GM03348 (cell line): ENCODE measurements at places on chromosomes 4 and X.

- DNase-seq, result no peak
These were observed 1347.3 kb downstream of the RPA4 start for GRCh38 chrX:98231003-98231402.

DNA sequence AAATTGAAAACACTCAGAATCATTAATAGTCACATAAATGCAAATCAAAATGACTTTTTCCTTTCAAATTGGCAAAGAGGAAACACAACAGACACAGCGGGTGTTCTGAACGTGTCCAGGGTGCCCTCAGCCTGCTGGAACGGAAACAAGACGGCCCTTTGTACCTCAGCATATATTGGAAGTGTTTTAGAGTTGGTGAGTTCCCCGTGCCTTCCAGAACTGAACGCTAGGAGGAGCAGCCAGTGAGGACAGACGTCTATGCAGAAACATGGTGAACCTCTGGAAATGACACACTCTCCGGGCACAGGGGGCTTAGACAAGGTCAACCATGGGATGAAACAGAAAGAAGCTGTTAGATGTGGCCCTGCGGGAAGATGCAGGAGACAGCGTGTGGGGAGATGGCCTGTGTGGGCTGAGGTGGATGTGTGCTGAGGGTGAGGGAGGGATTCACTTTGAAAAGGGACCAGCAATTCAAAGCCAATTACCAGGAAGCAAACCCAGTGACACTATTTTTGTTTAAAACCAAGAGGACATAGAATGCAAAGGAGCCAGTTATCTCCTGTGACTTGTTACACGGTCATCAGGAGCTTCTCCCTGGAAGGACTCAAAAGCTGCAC, 40.4 kb downstream of the RNF212 start:
- peak; percentile 83 for DNase-seq

- no peak for DNase-seq
These were observed 599.9 kb upstream of the IGFBP7 start for GRCh38 chr4:57710053-57710452.

DNA sequence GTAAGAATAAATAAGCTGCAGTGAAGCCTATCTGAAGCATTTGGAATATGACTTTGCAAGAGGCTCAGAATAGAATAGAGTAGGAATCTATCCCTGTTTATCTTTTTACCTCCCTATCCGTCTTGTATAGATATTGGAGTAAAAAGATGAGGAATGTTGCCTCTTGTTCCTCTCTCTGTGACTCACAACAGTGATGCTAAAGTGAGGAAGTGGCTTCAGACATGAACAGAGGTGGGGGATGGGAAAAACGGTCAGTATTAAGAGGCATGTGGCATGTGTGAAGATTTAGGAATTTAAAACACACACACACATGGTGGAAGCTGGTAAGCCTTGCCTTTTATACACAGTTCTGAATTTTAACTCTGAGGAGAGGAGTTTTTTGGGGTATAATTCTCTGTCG, 3.8 kb upstream of the DCAF4L1 start:
- no peak for DNase-seq

DNA sequence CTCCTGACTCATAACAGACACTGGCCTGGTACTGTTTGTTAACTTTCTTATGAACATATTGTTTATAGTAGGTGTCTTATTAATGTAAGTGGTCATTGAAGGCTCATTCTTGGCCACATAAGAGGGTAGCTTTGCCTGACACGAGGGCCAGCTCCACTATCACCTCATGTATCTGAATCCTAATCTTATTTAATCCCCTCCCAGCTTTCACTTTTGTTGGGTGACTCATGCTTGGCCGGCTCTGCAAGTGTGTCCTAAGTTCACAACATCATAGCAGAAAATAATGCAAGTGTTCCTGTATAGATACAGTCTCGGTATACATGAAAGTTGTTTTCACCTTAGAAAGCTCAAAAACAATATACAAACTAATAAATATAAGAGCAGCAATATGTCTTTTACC, 283.8 kb downstream of the IQCM start:
- DNase-seq, result no peak

GRCh38 chrX:85381602-85382001, 2.1 kb upstream of the POF1B start:
- DNase-seq, result no peak

DNA sequence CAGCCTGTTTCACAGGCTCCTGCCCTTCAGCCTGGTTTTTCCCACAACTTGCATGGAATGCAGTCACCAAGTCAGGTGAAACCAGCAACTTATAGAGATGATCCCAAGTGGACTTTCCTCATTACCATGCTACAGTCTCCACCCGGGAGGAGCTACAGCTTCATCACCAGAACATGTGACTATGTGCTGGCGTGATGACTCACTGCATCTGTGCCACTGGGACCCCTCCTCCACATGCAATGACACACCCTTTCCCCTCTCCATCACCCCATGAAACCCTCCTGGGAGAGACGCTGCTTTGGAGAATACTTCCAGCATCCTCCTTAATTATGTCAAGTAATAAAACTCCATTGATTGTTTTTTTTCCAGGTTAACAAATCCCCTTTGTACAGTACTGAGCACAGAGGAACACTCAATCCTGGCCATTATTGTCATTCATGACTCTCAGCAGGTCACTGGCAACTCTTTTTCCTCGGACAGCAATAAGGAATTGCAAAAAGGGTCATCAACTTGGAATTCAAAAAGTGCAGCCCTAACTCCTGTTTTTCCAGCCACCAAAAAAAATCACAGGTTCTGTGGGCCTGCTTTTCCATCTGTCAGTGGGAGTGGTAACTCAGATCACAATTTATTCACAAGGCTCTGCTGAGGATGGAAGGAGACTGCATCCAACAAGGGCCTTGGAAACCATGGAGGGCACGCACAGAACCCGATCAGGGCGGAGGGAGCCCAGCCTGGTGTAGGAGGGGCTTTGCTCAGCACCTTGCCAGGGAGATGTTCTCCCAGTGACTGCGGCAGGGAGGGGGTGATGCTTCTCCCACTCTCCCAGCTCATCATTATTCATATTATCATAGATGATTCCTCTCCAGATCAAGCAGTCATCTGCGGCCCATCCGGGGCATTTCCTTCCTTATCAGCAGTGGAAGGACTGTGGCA, 17.4 kb downstream of the QDPR start:
- DNase-seq, result peak; percentile 51

DNA sequence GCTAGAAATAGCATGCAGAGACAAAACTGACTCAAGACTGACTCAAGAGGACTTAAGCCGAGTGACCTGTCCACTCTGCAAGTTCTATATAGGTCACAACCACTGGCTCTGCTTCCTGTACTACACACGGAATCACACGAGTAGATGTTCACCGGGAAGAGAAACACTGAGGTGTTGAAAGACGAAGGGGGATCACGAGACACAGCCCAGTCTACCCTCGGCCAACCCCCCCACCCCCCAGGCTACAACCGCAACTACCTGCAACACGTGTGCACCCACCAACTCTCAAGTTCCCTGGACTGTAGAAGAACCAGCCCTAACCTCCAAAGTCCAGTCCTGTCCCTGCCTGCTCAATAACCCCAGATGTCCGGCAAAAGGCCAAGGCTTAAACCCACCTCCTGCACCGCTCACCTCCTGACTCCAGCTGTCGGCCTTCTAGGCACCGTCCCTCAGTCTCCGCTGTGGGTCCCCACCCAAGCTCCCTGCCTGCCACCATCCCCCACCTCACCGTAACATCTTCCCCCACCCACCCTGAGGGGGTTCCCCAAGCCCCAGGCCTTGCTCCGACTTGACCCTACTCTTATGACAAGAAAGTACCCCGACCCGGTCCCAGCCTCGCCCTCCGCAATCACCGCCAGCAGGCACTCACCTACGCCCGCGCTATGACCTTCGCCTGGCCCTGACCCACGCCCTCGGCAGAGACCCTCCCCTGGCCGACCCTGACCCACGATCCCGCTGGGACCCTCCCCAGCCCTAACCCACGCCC, 739 bp downstream of the GAK start:
- DNase-seq, result peak; percentile 57

DNA sequence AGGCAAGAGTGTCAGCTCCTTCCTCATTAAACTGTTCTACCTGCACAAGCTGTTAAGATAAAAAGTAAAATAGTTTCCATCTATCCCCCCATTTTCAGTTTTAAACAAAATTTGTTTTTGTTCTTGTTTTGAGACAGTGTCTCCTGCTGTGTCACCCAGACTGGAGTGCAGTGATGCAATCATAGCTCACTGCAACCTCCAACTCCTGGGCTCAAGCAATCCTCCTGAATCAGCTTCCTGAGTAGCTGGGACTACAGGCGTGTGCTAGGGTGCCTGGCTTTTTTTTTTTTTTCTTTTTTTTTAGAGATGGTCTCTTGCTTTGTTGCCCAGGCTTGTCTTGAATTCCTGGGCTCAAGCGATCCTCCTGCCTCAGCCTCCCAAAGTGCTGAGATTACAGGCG, 105.4 kb downstream of the HS6ST2 start:
- DNase-seq, result no peak
